Uterus (tissue), 4 donors: ENCODE measurements at places on chromosomes 6 and 20. TPM values are rescaled to one million over a fixed set of nuclear protein-coding genes. Genes with fewer than 3 reads are reported as not detected.

Gene PHACTR1
- 6.6 TPM for total RNA-seq

Gene C4B
- 97.5 TPM for total RNA-seq

Gene C6orf118
- not detected for total RNA-seq

Gene HSD17B8
- total RNA-seq: not detected

Gene BEND3
- total RNA-seq: 2.4 TPM

Gene RAB44
- total RNA-seq: not detected

Gene RAET1G
- total RNA-seq: not detected

Gene TFAP2D
- not detected for total RNA-seq

Gene OR2H2
- not detected for total RNA-seq

DNA sequence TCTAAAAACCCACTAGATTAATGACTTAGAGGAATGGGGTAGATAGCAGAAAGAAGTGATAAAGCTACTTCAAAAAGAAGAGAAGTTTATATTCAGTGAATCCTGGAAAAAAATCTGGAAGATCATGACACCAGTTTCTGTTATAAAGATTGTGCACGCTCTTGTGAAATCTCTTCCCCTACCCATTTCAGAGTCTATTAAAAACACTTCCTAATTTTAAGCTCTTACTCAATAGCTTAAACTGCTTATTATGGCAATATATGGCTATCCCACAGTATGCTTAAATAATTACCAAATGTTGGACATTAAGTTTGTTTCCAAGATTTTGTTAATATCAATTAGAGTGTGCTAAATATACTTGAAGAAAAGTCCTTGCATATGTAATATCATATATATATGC, 585.3 kb upstream of the MAN1A1 start:
- no peak overlapping the region for H3K27ac ChIP-seq
- no peak overlapping the region for H3K4me3 ChIP-seq
- H3K27me3 ChIP-seq: no peaks in the 10 kb centered on the region
- H3K36me3 ChIP-seq: no peaks in the 10 kb centered on the region
- no peaks in the 10 kb centered on the region for H3K4me1 ChIP-seq
- no peak for DNase-seq

DNA sequence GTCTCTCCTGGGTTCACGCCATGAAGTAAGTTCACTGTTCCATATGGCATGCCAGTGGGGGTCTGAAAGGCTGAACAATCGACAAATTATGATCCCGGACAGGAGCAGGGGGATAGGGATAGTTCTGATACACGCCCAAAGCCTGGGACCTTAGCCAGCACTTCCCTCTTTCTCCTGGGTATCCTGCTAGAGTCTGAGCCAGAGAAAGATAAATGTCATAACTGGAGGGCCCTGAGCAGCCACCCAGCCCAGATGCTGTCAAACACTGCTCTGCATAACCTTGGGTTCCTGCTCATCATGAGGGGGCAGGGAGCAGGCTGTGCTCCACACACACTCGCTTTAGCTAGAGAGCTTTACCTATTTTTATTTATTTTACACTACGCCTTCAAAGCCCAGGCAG, 12.3 kb downstream of the EDEM2 start:
- H3K36me3 ChIP-seq: no peaks in the 10 kb centered on the region
- no peaks in the 10 kb centered on the region for H3K27me3 ChIP-seq
- DNase-seq: no peak

GRCh38 chr20:3014662-3015061, 28.8 kb upstream of the GNRH2 start:
- no peak overlapping the region for H3K27ac ChIP-seq
- H3K4me1 ChIP-seq: no peaks in the 10 kb centered on the region
- H3K4me3 ChIP-seq: no peak overlapping the region
- H3K27me3 ChIP-seq: no peaks in the 10 kb centered on the region
- DNase-seq: no peak

DNA sequence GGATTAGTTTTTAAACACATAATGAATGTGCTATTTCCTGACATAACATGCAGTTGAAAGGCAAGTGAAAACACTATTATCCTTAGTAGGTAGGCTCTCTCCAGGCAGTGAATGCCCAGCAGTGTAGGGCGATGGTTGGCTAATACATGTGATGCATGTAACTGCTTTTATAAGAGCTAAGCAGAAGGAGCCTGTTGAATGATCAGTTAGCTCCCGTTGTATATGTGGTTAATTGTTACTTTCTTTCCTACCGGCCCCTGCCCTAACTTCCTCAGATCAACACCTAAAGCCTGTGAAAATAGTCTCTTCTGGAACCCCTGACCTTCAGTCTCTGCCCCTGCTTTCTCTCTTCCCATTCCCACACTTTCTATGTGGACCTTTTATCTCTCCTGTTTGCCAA, 10.5 kb downstream of the SOX4 start:
- peak overlapping the region; percentile 30 for H3K27ac ChIP-seq
- no peaks in the 10 kb centered on the region for H3K4me1 ChIP-seq
- DNase-seq: no peak
- H3K27me3 ChIP-seq: no peaks in the 10 kb centered on the region

DNA sequence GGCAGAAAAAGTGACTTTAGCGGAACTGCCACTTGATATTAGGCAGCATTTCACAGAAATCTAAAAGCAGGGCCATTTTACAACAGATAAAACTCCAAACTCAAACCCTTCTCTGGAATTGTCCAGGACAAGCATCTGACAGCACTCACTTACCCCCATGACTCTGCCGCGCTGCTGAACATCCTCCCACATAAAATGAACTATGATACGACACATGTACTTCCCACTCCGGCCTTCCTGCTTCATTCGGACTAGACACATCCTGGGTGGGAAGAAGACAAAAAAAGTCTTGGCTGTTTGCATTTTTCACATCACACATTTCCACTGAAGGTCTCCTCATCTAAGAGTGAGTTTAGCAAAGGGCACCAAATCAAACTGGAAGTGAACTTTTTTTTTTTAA, 54.8 kb upstream of the FAM83C start:
- no peaks in the 10 kb centered on the region for H3K27me3 ChIP-seq
- no peak for DNase-seq
- H3K36me3 ChIP-seq: no peaks in the 10 kb centered on the region
- H3K27ac ChIP-seq: no peak overlapping the region

- no peak overlapping the region for H3K27ac ChIP-seq
- no peaks in the 10 kb centered on the region for H3K27me3 ChIP-seq
- H3K4me1 ChIP-seq: no peaks in the 10 kb centered on the region
- H3K4me3 ChIP-seq: no peak overlapping the region
Measured at GRCh38 chr20:48214601-48215000, 429.3 kb upstream of the SULF2 start.

DNA sequence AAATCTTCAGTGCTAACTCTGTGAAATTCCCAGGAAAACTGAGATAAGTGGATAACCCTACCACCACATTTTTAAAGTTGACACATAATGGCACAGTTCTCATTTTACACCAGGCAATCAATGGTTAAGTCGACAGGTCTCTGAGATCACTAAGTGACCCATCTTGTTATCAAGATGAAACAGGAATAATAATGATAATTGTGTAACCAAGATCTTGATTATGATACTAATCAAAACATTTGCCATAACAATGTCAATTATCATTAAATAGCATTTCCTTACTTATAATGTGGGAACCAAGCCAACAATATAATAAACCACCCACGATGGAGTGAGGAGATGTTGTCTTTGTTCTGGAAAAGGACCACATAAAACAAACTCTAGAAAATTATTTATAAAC, 541.6 kb downstream of the TFAP2B start:
- no peaks in the 10 kb centered on the region for H3K27me3 ChIP-seq
- H3K4me1 ChIP-seq: no peaks in the 10 kb centered on the region
- no peak overlapping the region for H3K27ac ChIP-seq
- DNase-seq: no peak
- H3K4me3 ChIP-seq: no peak overlapping the region

GRCh38 chr6:53827531-53827930, 32.7 kb downstream of the LRRC1 start:
- H3K36me3 ChIP-seq: no peaks in the 10 kb centered on the region
- H3K4me1 ChIP-seq: no peaks in the 10 kb centered on the region
- DNase-seq: no peak
- H3K27me3 ChIP-seq: no peaks in the 10 kb centered on the region
- H3K4me3 ChIP-seq: no peak overlapping the region

GRCh38 chr6:158021814-158022748, 40.4 kb downstream of the SYNJ2 start:
- H3K4me1 ChIP-seq: peaks cover 10% of the 10 kb centered on the region

DNA sequence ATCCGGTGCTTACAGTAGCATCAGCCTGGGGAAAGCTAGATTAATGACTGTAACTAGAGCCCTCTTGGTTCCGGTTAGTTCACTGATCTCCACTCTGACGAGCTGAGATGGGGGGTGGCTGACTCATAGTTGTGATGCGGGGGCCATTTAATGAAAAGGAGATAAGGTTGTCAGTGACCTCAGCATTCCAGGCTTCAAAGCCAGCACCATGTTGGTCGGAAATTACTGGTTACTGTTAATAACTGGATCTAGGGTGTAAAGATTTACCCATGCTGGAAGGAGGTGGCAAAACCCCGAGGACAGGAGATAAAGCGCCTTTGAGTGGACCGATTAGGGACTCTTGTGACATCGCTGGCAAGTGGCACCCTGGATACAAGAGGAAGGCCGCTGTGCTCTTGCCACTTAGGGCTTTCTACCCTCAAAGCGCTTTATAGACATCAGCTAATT, 21.1 kb downstream of the FOXC1 start:
- DNase-seq: no peak
- no peak overlapping the region for H3K4me3 ChIP-seq
- H3K36me3 ChIP-seq: no peaks in the 10 kb centered on the region
- no peaks in the 10 kb centered on the region for H3K27me3 ChIP-seq
- no peak overlapping the region for H3K27ac ChIP-seq

DNA sequence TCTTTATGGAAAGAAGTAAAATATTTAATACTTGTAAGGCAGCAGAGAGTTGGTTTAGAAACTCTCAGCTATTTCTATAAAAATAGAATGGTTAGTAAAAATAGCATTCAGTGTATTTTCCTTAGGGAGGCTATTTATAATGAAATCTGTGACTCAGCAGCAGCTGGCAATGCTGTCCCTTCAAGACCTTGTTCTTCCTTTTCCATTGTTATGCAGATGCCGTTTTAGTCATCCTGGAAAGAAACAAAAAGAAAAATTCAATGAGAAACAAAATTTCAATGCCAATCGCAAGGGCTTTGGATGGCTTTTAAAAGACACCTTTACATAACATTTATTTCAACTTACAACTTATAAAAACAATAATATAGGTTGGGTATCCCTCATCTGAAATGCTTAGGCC, 17.5 kb downstream of the MPC1 start:
- no peak overlapping the region for H3K27ac ChIP-seq
- no peaks in the 10 kb centered on the region for H3K36me3 ChIP-seq
- H3K4me1 ChIP-seq: no peaks in the 10 kb centered on the region

DNA sequence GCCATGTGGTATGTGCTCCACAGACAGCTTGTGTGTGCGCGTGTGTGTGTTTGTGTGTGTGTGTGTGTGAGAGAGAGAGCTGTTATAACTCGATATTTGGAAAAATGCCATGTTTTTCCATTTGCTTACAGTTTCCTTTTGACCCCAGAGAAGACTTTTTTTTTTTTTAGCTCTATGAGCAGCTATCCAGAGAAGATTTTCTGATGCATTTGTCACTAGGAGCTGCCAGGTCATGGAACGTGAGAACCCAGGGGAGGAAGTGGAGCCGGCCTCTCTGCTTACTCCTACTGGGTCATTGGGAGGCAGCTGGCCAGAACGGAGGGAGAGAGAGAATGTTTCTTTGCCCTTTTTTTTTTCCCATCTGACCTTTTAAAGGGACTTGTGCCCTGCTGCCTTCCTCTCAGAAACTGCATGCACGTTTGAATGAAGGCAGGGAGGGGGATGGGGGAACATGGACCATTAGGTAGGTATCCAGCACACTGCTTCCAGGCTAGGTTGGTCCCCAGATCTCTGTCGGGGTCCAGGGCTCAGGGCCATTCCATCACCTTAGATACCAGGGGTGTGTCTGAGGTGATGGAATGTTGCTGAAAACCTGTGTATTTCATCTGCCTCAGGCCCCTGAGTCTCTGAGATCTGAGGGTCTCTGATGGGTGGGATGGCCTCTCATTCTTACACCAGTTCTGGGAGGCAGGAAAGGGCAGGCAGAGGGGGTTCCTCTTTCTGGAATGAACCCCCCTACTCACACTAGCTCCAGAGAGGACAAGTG, 11.2 kb upstream of the MRPS18A start:
- no peak for DNase-seq
- no peak overlapping the region for H3K4me3 ChIP-seq
- H3K27me3 ChIP-seq: no peaks in the 10 kb centered on the region
- no peak overlapping the region for H3K27ac ChIP-seq
- H3K36me3 ChIP-seq: no peaks in the 10 kb centered on the region

DNA sequence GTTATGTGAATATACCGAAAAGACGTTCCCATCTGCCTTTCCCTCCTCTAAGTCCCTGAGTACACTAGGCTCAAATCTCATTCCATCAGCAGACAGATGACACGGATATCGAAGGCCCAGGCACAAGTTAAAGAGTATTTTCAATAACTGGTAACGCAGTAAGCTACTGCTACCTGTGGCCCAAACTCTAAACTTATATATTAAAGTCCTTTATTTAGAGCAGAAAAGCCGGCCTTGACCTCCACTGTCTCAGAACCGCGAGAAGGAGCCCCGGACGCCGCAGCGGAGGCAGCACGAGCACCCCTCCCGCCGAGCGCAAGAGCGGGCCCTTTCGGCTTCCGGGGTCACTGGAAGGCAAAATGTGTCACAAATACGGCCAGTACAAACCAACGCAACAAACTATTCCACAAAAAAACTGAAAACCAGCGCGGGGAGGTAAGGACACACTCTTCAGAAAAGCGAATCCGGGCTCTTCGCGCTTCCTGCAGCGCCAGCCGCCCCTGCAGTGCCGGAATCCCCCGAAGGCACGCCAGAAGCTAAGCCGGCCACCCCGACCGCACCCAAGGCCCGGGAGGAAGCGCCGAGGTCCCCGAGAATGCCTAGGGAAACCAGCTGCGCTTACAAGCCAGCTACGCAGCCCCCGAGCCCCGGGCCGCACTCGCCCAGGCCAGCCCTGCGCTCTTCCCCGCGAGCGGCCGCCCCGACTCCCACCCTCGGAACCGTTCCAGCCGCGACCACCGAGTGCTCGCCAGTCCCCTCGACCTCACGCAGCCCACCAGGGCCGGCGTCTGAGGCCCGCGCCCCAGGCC, 681 bp downstream of the DIDO1 start:
- peak overlapping the region; percentile 71 for H3K4me3 ChIP-seq
- peaks cover 33% of the 10 kb centered on the region for H3K4me1 ChIP-seq
- peak overlapping the region; percentile 97 for H3K27ac ChIP-seq
- no peaks in the 10 kb centered on the region for H3K27me3 ChIP-seq

- no peaks in the 10 kb centered on the region for H3K36me3 ChIP-seq
- no peak overlapping the region for H3K4me3 ChIP-seq
- no peak for DNase-seq
- no peaks in the 10 kb centered on the region for H3K27me3 ChIP-seq
Measured at GRCh38 chr6:13453771-13454251, 33.6 kb downstream of the GFOD1 start.

DNA sequence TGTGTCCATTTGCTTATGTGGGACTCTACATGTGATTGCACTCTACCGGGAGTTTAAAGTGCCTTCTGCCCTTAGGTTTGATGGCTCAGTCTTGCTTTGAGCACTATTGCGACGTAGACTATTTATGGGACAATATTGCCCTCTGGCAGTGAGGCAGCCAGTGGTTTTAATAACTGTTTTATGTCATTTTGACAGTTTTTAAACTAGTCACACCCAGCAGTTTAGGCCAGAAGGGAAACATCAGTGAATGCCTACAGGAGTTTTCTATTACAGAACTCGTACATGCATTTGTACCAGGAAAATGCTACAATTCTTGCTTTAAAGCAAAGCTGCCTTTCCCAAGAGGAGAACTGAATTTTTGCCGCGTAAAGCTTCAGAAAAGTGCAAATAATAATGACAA, 813.7 kb downstream of the KIF16B start:
- no peaks in the 10 kb centered on the region for H3K4me1 ChIP-seq
- no peak for DNase-seq
- no peak overlapping the region for H3K4me3 ChIP-seq
- H3K27me3 ChIP-seq: no peaks in the 10 kb centered on the region
- no peaks in the 10 kb centered on the region for H3K36me3 ChIP-seq
